GM13976 (cell line): ENCODE measurements at places on chromosomes 4 and X.

DNA sequence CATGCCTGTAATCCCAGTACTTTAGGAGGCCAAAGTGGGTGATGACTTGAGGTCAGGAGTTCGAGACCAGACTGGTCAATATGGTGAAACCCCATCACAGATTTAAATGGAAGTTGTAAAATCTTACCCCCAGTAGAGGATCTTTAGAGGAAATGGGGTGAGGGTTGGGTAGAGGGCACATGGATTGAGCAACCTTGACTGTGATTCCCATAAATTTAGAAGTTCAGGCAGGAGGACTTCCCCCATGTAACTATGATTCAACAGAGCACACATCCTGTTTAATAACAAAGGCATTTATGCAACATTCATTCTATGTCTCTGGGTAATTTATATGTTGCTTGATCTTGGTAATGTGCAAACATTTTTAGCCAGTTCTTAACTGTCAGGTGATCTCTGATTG lies 143.1 kb downstream of the RBM47 start:
- DNase-seq = no peak

DNA sequence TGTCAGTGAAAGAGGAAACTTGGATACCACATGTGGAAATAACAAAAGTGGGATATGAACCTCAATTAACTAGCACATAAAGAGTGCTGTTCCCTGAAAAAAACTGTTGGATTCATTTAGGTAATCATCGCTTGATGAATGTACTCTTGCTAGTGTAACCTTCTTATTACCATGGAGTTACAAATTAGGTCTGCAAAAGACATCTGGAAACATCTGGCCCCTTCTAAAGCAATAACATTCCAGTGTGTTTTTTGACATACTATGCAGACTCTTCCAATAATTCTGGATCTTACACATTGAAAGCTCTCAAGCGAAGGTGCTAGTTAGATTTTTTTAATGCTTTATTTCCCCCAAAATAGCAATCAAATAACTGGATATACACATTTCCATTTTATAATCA lies 134.6 kb downstream of the ATP10D start:
- no peak for DNase-seq

DNA sequence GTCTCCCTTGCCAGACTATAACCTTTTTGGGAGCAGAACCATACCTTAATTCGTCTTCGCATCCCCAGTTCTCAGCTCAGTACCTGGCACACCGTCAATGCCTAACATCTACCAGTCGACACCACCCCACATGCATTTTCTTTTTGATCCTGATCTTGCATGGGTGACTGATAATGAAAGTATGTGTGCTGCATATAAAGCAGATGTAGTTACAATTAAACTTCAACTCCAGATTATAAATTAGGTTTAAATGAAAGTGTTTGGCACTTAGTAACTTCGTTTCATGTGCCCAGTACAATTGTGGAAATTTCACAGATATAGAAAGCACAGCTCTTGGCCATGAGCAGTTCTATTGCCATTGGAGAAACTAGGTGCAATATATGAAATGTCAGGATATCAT lies 8.8 kb upstream of the NKX6-1 start:
- DNase-seq = no peak

DNA sequence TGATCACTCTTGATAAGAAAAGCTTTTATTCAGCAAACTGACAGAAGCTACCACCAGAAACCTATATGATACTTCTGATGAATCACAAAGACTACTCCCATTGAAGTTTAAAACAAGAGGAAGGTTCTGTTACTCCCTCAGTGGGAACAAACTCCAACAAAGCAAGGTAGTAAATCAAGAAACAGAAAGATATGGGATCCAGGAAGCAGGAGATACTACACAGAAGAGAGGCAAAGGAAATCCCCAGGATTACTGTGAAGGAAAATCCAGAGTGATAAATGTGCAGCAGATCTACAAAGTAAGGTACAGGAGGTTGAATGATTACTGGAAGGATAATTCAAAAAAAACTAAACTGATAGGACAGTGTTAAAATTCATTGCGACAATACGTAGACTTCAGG lies 222.4 kb downstream of the HHIP start:
- DNase-seq = no peak

- DNase-seq = no peak
Measured at GRCh38 chr4:53476232-53477037, 99.0 kb downstream of the FIP1L1 start.

DNA sequence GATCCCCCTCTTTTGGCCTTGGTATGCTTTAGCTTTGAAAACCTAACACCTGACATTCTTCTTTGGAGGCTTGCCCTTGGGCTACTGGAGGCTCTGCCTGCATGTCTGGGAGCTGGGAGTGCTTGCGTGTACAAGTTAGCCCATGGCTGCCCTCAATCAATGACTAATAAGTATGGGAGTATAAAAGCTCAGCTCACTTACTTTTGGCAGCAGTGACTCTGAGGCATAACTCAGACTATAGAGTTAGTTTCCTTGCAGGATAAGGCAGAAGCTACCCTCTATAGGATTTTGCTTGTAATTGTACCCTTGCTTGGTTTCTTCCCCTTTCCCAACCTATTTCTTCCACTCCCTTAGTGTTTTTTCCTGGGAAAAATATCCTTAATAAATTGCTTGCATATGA lies 247.9 kb downstream of the PPP1R2C start:
- no peak for DNase-seq

DNA sequence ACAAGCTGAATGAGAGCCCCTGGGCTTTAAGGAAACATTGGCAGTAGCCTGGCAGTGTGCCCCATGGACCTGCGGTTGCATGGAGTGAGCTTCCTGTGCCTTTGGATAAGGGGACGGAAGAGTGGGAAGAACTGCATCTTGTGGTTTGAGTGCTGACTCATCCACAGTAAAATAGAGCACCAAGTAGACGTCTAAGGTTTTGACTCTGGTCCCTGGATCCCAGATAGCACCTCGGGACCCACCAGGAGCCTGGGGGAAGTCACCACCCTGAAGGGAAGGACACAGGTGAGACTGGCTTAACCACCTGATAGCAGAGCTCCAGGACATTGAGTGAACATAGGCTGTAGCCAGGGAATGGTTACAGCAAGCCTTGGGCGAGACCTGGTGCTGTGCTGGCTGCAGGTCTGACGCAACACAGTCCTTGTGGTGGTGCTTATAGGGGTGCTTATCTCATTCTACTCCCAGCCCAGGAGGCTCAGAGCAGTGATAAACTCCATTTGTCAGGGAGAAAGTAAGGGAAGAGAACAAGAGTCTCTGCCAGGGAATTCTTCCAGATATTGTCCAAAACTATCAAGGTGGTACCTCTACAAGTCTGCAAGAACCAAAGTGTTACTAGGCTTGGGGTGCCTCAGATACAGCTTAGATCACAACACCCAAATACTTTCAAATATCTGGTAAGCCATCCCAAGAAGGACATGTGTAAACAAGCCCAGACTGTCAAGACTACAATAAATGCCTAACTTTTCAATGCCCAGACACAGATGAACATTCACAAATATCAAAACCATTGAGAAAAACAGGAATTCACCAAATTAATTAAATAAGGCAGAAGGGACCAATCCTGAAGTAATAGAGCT lies 123.6 kb upstream of the TET2 start:
- DNase-seq = no peak

GRCh38 chr4:126678618-126679017 lies 954.1 kb upstream of the INTU start:
- DNase-seq = no peak

GRCh38 chr4:14308229-14308651 lies 680.7 kb upstream of the BOD1L1 start:
- DNase-seq = no peak

- no peak for DNase-seq
Measured at GRCh38 chr4:55546506-55546755, 278 bp downstream of the CLOCK start.

DNA sequence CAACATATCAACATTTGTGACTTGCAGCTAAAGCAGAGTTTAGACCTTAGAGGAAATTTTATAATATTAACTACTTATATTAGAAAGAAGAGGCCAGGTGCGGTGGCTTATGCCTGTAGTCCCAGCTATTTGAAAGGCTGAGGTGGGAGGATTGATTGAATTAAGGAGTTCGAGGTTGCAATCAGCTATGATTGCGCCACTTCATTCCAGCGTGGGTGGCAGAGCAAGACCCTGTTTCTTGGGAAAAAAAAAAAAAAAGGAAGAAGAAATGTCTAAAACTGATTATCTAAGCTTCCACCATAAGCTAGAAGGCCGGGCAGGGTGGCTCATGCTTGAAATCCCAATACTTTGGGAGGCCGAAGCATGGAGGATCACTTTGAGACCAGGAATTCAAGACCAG lies 42.0 kb upstream of the USP9X start:
- DNase-seq = no peak

DNA sequence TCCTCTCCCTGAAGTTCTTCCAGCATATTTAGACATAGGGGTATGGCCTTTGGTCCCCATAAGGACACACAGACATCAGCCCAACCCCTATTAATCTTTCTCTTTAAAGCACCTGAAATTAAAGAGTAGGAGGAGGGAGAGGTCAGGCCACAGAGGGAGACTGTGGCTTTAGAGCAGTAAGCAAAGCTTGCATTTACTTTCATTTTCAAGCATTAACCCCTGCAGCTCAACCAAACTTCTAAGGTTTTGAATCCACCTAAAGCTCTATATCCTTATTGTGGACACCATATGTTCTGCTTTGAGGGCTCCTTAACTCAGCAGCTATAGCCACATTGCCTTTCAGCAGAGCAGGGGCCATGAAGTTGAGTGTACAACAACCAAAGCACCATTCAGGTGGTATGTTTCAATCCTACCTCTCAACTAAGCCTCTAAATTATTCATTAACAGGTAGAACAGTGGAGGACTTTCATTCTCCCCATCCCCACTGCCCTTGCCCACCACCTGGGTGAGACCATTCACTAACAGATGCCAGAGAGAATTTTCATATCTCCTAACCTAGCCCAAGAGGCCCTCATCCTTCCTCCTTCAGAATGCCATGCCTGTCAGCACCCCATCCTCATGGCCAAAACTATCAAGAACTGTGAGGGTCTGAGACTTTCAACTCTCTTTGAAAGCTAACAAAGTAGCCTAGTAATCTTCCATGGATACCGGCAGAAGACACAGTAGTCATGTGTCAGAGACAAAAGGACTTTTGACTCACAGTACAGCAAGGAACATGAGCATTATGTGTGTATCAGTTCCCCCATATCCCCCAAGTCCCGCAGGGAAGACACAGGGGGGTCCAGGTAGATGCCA lies 20.8 kb downstream of the LIN54 start:
- peak; percentile 72 for DNase-seq

GRCh38 chr4:1417522-1418390 lies 11.5 kb upstream of the NKX1-1 start:
- no peak for DNase-seq

- no peak for DNase-seq
Measured at GRCh38 chr4:100841911-100842310, 324.1 kb upstream of the EMCN start.

DNA sequence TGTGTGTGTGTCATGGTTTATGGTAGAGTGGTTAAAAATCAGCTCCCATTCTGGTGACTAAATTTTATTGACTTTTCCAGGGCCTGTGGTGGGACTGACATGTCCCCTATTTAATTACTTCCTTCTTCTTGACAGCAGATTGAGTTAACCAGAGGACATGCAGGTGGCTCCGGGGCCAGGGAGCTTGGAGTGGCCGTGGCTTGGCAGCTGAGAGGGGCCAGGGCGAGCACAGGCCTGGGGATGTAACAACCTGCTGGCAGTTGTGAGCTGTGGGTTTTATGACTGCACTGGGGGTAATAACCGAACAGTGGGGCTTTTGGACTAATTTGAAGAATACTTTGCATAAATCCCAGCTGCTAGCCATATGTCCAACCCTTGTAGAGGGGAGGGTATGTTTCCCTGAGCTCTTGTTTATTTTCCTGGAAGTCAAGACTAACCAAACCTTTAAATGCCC lies 186.0 kb downstream of the MID1IP1 start:
- no peak for DNase-seq

DNA sequence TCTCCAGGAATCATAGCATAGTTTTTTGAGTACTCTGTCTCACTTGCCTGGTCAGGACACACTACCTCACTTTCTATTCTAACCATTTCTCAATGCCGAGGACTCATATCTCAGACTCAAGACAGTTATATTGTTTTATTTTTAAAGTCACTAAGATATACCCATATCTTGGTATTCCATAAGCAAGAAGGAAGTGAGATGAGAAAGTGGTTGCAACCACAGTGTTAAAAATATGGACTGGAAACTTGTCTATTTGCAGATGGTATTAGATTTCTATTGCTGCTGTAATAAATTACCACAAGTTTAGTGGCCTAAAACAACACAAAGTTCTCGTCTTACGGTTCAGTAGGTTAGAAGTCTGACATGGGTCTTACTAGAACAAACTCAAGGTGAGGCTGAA lies 344.8 kb upstream of the MAGEB2 start:
- DNase-seq = peak; percentile 2

DNA sequence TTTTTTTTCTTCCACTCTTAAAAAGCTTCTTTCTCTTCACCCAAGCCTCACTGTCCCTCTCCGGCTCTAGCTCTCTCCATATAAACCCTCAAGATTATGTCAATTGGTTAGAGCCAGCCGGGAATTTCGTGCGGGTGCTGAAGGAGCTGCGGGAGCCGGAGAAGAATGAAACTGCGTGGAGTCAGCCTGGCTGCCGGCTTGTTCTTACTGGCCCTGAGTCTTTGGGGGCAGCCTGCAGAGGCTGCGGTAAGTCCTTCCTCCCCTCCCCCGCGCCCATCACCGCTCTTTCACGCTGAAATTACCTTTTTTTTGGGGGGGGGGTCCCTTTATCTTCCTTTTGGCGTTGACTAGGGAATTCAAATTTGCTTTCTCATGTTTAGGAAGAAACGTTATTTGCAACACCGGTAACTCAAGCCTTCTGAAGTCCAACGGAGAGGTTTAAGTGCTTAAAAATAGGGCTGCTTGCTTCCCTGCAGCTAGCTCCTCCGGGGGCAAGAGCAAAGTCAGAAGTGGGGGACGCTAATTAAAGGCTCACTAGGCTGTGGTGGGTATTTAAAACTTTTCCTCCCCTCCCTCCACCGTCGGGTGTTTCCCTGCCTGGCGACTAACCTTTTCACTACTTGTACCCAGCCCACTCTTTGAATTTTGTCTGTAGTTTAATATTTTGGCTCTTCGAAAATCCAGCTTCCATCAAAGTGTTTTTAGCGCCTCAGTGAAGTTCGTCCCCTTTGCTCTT lies 491 bp downstream of the COL4A5 start:
- no peak for DNase-seq

DNA sequence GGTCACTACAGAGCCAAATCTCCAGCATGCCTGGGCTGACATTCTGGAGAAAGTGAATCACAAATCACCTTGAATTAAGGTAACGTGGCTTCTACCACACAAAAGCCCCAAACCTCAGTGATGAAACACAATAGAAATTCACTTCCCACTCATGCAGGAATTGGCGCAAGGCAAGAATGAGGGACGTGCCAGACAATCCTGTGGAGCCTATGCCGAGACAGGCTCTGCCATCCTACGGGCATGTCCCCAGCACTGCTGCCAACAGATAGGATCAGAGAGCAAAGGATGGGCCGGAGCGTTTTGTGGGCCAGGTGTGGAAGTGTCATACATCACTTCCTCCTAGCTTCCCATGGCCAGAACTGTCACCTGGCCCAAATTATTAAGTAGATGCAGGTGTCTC lies 118.0 kb downstream of the IRF2 start:
- DNase-seq = no peak

DNA sequence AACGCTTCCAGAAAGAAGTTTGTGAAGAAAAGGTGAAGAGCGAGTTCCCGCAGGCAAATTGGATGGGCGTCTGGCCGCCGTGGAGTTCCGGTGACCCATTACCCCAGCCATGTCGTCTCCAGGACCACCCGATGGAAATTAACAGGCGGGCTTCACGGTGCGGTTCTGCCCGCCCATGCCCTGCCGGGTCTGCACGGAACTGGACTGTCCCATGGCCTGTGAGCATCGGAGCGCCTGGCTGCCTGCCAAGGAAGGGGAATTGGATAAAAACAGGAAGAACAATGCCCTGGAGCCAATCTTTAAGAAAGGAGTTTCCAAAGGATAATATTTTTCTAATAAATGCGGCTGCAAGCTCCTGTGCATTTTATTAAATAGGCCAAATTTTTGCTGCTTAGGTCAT lies 319.8 kb upstream of the SLC7A11 start:
- DNase-seq = no peak
